ENCODE measurements at places on chromosomes 1 and 21.

GRCh38 chr1:159970932-159971342 lies 16.9 kb upstream of the SLAMF9 start:
- DNase-seq = no peak

DNA sequence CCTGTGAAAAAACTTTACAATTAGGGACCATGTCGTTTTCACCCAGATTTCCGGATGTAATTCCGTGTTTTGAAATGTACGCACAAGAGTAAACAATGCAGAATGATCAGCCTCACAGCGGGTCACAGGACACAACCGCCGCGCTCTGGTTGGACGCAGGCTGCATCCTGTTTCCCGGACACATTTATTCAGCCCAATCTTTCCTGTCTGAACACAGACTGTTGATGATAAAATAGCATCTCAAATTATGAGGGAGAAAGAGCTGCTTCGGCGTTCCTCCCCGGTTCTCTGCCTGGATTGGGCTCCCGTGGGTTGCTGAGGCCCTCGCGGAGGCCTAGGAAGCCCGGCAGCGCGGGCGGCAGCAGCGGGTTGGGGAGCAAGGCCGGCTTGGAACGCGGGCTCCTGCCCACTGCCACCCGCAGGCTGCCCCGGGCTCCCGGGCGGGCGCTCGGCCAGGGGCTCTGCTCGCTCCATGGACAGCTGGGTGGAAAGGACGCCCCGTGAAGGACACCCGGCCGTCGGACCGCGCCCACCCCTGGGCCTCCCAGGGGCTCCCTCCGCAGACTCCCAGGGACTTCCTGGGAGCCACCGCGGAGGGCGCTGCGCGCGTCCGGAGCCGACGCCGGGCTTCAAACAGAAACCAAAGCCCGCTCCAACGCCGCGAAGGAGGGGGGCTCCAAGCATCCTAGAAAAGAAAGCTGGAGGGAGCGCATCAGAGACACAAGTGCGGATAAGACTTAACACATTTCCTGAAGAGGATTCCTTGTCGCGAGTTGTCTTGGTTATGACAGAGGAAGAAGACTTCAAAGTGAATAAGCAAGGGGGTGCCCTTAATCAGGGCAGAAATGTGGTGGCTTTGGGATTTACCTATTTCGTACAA lies 122.3 kb downstream of the ESRRG start:
- peak; percentile 82 for DNase-seq

DNA sequence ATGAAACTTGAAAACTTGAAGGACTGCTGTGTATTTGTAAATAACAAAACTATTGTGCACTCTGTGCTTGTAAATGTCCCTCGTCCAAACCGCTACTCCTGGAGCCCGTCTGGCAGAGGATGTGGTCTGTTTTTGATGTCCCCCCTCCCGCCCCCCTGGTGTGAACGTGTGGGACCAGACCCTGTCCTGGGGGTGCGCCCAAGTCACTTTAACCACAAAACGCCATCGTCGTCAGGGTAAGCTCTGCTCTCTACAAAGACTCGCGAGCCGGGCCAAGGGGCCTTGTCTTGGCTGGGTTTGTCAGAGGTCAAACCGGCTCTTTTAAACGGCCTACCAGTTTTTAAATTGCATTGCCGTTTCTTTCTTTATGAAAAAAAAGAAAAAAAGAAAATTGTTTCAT lies 87.4 kb upstream of the TMEM51 start:
- DNase-seq = no peak

GRCh38 chr1:38138498-38139233 lies 92.1 kb upstream of the POU3F1 start:
- DNase-seq = peak; percentile 99

GRCh38 chr1:96220651-96221050 lies 500.9 kb upstream of the PTBP2 start:
- DNase-seq = no peak

DNA sequence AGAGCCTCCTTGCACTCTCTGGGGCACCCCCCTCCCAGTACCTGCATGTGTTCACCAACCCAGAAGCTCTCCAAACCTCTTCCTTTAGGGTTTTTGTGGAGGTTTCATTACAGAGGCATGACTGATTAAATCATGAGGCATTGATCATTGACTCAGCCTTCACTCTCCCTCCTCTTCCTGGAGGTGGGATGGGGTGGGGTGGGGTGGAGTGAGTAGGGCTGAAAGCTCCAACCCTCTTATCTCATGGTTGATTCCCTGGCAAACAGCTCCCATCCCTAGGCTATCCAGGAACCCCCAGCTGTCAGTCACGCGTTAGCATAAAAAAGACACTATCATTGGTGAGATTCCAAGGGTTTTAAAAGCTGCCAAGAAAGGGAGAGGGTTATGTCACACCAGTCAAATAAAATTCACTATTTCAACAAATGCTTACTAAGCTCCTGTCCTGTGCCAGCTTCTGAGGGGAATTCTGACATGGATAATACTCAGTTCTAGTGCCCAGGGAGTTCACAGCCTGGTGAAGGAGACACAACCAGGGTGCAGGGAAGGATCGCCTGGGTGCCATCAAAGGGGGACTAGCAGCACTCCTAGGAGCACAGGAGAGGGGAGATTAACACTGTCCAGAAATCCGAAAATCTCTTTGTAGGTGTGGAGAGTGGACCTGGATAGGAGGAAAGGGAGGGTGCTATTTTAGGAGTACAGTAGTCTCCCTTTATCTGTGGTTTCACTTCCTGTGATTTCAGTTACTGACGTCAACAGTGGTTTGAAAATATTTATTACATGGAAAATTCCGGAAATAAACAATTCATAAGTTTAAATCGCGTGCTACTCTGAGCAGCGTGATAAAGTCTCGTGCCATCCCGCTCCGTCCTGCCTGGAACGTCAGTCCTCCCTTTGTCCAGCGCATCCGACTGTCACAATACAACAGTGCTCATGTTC lies 6.8 kb upstream of the IL24 start:
- DNase-seq = peak; percentile 99

- peak; percentile 70 for DNase-seq
These were observed 56.1 kb downstream of the MEF2D start for GRCh38 chr1:156444407-156445001.

DNA sequence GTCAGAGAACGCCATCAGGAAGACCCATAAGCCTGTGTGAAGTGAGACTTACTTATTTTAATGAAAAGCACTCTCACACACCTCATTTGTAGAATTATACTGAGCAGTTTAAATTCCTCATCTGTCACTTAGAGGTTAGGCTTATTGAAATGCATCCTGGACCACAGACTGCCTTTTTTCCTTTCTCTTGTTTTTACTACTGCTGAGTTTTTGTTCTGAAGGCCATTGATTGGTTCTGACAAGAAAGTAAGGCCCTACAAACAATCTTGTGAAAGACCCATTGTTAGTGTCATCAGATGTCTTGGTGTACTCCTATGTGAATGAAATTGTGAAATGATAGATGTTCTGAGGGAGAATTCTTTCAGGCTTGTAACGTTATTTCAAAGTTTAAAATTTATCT lies 1343.3 kb upstream of the ADGRL2 start:
- DNase-seq = no peak

DNA sequence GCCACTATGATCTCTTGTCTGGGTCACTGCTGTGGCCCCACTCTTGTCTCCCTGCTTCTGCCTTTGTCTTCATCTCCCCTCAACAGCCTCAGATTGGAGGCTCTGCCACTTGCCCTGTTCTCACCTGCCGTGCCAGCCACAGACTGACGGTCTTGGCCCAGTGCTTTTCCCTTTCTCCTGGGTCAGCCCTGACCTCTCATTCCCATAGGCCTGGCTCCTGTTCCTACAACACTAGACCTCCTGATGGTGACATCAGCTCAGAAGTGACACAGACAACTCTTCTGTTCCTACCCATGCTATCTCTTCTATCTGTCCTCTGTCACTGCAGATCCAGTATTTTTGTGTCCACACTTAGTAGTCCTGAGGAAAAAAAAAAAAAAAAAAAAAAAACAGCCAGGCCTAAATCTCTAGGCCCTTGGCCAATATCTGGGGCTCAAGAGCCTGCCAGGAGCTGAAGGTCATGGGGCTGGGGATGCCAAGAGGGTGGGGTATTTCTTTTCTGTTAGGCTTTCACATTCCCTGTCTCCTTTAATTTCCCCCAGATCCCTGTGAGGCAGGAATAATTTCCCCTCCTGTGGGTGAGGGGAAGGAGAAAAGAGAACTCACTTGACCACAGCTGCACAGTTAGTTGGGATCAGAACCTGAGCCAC lies 42.0 kb upstream of the FOXO6 start:
- DNase-seq = no peak

DNA sequence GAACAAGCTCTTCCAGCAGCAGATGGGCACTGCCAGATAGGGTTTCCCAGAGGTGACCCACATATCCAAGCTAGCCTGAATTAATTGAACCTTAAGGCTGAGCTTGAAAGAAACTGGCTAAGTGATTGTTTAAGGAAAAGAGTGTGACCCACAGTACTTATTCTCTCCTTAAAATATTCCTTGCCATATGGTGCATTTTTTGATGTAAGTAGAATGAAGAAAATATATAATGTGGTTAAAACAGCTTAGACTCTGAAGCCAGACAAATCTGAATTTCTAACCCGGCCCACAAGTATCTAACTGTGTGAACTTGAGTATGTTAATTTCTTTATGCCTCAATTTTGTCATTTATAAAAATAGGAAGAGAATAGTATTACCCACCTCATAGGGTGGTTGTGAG lies 4.9 kb downstream of the PPP1R8 start:
- no peak for DNase-seq

GRCh38 chr1:183191833-183192232 lies 5.8 kb downstream of the LAMC2 start:
- peak; percentile 36 for DNase-seq

DNA sequence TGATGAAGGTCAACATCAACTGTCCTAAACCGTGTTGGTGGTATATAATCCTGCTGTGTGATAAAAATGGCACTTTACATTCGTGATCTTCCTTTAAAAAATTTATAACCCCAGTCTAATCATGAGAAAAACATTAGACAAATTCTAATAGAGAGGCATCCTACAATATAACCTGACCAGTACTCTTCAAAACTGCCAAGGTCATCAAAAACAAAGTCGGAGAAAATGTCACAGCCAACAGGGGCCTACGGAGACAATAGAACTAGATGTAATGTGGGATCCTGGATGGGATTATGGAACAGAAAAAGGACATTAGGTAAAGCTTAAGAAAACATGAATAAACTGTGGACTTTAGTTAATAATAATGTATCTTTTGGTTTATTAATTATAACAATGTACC lies 25.0 kb downstream of the CDKN2C start:
- DNase-seq = no peak

- no peak for DNase-seq
These were observed 3.5 kb upstream of the RAP1GAP start for GRCh38 chr1:21672478-21673276.

- peak; percentile 50 for DNase-seq
These were observed 6.9 kb upstream of the ANKRD35 start for GRCh38 chr1:145892486-145893087.

- no peak for DNase-seq
These were observed 18.6 kb upstream of the MYSM1 start for GRCh38 chr1:58718435-58718834.

DNA sequence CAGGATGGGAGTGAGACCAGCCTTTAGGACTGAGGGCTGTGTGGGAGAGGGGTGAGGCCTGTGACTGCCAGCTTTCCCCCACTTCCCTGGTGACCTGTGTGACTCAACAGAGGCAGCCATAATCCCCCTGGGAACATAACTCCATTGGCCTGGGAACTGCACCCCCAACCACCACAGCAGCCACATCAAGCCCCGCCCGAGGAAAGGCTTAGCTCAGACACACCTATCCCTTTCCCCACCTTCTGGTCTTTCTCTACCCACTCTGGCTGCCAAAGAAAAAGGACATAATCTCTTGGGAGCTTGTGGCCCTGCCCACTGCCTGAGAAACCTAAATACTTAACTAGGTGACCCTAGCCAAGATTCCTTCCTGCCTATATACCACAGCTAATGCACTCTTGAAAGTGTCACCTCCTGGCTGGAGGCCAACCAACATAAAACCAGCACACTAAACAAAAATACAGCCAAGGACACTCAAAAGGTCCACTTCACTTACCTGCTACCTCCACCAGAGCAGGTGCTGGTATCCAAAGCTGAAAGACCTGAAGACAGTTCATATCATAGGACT lies 406.6 kb upstream of the CAMK1G start:
- DNase-seq = peak; percentile 29

DNA sequence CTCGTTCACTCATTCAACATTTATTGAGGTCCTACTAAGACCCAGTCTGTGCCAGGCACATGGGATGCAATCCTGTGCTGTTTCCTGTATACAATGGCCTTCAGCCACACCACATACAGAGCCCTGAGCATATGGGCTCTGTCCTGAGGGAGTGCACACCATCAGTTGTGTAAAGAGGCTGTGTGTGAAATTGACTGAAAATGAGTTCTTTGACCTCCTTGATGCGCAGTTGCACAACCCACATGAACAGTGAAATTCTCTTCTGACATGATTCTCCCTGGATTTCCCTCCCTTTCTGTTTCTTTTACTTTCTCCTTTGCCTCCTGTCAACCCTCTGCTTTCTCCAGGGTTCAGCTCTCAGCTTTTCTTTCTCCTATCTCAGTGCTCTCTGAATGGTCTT lies 6.3 kb upstream of the SYT6 start:
- DNase-seq = no peak

GRCh38 chr1:201223852-201224665 lies 33.4 kb downstream of the IGFN1 start:
- DNase-seq = no peak

DNA sequence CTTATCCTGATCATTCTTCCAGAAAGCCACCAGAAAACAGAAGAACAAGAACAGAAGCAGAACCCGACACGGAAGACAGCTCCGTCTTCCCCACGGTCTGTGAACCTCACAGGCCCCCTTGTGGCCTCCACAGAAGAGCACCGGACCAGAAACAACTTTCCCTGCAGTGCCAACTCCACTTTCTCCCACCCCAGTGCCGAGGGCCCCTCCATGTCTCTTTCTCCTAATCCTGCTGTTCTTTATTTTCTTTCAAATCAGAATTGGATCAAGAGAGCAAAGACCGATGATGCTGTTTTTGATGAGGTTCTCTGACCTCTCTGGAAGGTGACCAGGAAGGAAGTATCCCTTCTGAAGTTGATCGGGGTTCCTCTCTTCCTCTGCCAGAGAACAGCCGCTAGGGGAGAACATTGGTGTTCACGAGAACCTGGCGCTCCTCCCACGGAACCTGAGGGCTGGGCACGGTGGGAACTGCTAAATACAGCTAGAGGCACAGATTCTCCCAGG lies 58.9 kb upstream of the CTTNBP2NL start:
- peak; percentile 38 for DNase-seq

DNA sequence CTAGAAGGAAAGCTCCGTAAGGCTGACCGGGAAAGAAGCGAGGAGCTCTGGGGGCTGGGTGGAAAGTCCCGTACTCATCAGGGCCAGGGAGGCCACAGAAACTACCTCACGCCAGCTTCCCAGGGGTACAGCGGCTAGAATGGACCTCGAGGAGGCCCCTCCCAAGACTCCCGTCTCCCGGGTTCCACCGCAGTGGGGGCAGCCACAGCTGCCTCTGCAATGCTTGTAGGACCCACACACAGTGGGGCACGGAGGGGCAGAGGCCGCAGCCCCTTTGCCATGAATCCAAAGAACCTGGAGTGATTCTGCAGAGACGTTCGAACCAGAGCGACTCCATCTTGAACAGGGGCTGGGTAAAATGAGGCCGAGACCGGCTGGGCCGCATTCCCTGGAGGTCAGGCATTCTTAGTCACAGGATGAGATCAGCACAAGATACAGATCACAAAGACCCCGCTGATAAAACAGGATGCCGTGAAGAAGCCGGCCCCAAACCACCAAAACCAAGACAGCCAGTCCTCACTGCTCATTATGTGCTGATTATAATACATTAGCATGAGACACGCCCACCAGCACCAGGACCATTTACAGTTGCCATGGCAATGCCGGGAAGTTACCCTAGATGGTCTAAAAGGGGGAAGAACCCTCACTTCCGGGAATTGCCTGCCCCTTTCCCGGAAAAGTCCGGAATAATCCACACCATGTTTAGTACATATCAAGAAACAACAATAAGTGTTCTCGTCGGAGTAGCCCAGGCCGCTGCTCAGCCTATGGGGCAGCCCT lies 1.6 kb upstream of the ANKRD65 start:
- DNase-seq = peak; percentile 77
